DND-41 (cell line): ENCODE measurements at places on chromosomes 7 and 10.

- no peaks in the 10 kb centered on the region for H3K27me3 ChIP-seq
- H3K4me3 ChIP-seq: no peak overlapping the region
- no peak for DNase-seq
Observed at GRCh38 chr7:138712652-138713051, 11.5 kb upstream of the SVOPL start.

DNA sequence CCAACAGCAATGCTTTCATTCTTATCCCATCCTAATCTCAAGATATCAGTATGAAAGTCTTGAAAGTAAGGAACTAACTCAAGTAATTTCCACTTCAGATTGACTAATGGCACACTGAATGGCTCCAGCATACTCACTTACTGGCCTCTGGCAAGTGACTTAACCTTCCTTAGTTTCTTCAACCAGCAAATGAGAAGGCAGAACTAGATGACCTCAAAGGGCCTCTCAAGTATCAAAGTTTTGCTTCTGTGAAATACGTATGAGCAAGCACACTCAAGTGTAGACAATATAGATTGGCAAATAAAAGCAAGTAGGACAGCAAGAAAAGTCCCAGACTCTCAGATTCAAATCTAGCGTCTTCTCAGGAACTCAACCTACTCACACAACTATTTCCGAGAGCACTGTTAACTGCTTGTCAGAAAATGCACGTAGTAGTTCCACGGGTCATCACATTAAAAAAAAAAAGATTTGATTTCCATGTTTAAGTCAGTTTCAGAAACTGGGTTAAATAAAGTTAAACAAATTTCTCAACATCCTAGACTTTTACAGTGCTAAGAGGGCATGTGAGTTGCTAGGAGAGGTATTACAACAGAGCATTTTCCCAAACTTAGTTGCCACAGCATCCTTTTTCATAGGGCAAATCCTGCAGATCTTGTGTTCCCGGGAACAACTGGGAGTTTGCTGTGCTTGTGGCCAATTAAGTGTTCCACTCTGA, 276.9 kb upstream of the KLF14 start:
- H3K4me3 ChIP-seq: peak overlapping the region; percentile 30; the same call in 1 of the 2 replicates
- peak overlapping the region; percentile 80 for H3K27ac ChIP-seq
- H3K27me3 ChIP-seq: no peaks in the 10 kb centered on the region
- DNase-seq: no peak
- 0 out of 2 replicates have a peak, but pooled peaks cover 5% of the 10 kb centered on the region for H3K36me3 ChIP-seq

DNA sequence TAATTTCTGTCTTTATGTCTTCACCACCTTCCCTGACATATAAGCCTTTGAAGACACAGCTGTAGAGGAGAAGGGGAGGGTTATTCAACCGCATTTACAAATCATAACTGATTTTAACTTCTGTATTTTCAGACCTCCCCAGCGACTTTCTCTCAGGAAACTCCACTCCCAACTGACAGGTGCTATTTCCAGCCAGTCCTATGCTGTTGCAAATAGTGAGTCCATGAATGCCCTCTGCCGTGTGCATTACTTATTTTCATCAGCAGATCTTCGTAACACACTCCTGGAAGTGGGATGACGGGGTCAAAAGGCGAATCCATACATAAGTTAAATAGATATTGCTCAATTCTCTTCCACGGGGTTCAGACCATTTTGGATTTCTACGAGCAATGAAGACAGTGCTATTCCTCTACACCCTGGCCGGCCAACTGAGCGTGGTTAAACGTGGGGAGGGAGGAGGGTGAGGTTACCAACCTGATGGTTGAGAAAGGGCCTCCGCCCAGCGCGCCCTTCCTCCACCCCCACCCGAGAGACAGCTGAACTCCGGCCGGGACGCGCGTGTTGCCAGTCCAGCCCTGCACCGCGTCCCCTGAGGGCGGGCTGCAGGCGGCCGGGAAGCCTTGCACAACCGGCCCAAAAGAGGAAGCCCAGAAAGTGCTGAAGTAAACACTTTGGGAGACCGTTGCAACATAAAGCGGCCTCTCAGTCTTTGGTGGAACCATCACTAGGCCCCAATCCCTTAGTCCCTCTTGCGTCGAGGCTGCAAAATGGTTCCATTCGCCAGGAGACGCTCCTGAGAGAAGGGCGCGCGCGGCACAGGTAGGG, at the start of gene APBB1IP:
Gene APBB1IP (plus strand): TSS at position 705 of the 825 bp plus-strand sequence. CDS start 53,986 bp downstream, outside the sequence.
- H3K27ac ChIP-seq: peak within 1 kb of the TSS; percentile 94
- H3K4me1 ChIP-seq: peaks cover 51% of the 10 kb centered on the region
- DNase-seq: peak; percentile 79
- peaks cover 20% of the 10 kb centered on the region for H3K36me3 ChIP-seq
- no peaks in the 10 kb centered on the region for H3K27me3 ChIP-seq

DNA sequence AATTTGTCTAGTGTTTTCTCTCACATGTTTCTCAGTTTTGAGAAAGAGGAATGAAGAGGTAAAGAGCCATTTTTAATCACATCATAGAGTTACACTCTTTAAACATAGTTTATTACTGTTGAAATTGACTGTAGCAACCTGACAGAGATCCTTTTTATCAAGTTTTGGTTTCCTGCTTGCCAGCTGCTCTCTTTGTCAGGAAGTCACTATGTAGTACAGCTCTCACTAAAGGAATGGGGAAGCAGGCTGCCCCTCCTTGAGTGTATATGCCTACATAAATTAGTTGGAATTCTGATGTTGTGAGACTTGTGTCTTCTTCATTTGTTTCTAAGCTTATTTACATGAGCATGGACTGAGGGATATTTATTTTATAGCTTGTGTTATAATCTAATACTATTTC, 1274.0 kb upstream of the CELF2 start:
- no peaks in the 10 kb centered on the region for H3K36me3 ChIP-seq
- H3K4me3 ChIP-seq: no peak overlapping the region
- no peaks in the 10 kb centered on the region for H3K4me1 ChIP-seq
- H3K27ac ChIP-seq: no peak overlapping the region
- no peak for DNase-seq

GRCh38 chr10:15491856-15492642, 121.0 kb upstream of the FAM171A1 start:
- no peaks in the 10 kb centered on the region for H3K27me3 ChIP-seq
- no peak overlapping the region for H3K4me3 ChIP-seq
- no peak for DNase-seq
- no peak overlapping the region for H3K27ac ChIP-seq

GRCh38 chr10:14056610-14057332, 274.0 kb downstream of the FRMD4A start:
- no peaks in the 10 kb centered on the region for H3K4me1 ChIP-seq
- H3K27ac ChIP-seq: no peak overlapping the region
